ENCODE measurements at places on chromosomes 12 and 14.

DNA sequence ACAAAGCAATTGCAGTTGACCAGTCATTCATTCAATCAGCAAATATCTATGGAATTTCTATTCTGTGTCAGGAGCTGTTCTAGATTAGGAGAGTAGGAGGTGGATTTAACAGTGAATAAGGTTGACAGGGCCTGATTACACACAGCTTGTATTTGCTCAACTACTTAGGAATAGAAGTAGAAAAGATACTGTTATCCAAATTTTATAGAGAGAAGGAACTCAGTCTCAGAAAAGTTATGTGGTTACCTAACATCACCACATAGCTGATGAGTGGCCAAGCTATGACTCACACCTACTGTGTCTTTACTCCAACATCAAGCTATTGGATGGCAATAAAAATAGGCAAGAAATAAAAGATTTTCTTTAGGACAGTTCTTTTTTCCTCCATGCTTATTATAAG lies 374.8 kb downstream of the RMST start:
- DNase-seq = no peak

- no peak for DNase-seq
Observed at GRCh38 chr14:52067873-52068614, 815 bp downstream of the NID2 start.

DNA sequence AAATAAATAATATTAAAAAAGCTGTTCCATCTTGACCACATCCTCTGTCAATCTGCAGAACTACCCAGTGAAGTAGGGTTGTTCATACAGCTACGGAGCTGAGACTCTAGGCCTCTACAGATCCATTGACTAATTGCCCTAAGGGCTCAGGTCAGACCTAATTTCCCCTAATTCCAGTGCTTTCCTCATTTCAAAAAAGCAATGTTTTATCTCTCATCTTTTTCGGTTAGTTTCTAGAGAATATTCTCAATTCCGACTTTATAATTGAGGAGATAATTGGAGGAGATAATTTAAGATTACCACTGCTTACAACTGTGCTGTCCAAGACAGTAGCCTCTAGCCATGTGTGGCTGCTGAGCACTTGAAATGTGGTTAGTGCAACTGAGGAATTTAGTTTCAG lies 167.1 kb downstream of the KIF21A start:
- DNase-seq = no peak

DNA sequence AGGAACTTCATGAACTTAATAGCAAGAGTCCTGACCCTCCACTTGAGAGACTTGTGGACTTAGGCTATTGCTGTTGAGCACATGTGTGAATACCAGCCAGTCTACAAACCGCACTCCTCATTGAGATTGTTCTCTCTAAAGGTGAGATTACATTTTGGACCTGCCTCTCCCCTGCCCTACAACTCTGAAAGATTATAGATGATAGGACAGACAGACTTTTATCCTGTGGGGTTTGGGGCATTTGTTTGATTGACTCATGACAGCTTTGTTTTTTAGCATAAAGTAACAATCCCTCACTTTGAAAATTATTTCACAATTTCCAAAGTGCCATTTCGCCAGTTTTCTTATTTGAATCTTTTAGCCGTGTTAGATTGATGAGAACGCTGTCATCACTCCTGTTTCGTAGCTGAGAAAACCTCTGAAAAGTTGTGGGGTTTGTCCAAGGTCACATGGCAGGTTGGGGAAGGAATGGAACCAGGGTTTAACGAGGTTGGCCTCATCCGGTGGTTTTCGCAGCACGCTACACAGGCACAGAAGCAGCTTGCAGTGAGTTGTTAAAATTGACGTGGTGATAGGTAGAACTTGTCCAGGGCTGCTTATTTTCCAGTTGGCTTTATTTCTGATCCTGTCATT lies 836 bp downstream of the EVL start:
- DNase-seq = peak; percentile 72

Measured in activated T-cell treated with anti-CD3 and anti-CD28 coated beads for 48 hours (primary cell).